ENCODE measurements at places on chromosomes 12 and 14.

DNA sequence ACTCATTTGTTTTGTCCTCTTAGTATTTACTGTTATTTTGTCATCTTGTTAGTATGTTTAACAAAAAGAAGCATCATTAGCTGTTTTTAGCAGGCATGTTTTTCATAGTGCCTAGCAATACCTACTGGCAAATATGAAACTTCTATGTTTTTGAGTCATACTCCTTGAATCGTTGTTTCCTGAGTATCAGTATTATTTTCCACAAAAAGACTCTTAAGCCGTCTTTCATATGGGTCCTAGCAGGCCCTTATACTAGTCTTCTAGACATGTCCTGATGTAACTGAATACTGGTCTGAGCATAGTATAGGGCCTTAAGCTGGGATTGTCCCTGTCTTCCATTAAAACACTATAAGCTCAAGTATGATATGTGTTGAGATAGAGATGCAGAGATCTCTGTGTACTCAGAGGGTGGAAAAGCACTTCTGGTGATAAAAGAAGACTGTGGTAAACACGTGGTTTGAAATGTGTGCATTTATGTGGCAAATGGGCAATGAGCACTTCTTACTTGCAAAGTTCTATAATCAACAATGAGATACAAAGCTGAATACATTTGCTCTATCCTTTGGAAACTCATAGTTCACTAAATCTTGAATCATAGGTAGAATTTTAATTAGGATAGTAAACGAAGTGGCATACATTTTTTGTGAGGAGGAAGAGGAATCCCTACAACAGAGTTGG lies 348.8 kb downstream of the PDZRN4 start:
- DNase-seq: no peak

DNA sequence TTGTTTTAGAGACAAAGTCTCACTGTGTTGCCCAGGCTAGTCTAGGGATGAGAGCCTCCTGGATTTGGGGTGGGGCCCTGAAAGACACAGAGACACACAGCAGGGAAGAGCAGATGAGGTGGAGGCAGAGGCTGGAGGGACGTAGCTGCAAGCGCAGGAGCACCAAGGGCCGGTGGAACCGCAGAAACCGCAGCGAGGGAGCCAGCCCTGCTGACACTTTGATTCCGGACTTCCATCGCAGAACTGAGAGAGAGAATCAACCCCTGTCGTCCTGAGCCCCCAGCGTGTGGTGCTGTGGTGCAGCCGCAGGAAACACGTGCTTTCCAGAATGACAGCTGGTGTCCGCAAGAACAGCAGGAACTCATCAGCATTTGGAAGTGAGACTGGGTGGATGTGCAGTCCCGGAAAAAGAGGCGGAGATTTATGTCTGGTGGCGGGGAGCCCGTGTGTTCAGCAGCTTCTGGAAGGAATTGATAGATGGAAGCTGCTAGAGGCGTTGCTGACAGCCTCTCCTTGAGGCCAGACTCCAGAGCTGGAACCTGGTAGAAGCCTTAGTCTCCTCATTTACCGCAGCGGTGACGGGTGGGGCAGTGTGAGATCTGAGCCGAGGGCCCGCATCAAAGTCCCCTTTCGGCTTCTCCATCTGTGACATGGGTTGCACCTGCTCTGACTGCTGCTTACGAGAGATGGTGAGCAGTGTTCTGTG lies 21.9 kb upstream of the KLC1 start:
- peak; percentile 64 for DNase-seq

GRCh38 chr14:69900603-69901002 lies 21.4 kb downstream of the SMOC1 start:
- DNase-seq: no peak

DNA sequence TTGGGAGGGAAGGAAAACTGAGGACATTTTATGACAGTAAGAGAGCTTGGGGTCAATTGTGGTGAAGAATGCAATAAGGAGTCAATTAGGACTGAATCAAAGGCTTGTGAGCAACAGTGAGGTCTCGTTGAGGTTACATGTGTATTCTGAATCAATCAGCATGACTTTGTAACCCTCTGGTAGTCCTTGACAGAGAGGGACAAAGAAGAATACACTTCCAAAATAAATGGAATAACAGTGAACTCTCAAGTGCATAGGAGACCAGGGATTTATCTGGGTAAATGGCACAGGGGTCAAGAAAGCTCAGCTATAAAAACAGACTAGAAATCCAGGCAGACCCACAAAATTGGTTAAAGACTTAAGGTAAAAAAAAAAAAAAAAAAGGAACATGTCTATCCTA lies 85.1 kb upstream of the NAV3 start:
- DNase-seq: no peak

DNA sequence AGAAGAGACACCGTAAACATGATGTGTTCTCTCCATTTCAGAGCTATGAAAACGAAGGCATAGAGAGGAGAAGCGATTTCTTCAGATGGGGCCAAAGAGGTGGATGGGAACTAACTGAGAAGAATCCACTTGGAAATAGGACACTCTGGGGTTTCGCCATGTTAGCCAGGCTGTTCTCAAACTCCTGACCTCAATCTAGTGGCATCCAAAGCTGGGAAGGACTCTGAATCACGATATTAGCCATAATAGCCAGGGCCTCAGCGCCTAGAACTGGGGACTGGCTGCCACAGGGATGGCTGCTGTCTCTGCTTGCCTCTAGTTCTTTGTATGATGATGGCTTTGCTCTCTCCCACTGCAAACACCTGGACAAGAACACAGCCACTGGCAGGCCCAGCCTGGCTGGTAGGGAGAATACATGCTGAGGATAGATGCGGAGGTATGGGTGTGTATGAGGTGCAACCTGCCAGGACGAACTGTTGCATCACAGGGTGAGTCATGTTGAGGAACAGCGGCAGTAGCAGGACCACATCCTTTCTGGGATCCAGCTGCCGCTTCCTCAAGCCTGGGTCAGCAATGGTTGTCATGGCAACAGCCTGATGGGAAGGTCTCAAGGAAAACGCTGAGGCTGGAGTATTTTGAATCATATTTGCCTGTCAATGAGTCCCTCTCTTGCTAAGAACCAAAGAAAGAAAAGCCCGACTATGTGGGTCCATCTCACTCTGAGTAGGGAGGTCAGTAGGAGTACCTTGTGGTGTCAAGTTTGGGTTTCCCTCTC lies 31.1 kb downstream of the CCDC177 start:
- no peak for DNase-seq

DNA sequence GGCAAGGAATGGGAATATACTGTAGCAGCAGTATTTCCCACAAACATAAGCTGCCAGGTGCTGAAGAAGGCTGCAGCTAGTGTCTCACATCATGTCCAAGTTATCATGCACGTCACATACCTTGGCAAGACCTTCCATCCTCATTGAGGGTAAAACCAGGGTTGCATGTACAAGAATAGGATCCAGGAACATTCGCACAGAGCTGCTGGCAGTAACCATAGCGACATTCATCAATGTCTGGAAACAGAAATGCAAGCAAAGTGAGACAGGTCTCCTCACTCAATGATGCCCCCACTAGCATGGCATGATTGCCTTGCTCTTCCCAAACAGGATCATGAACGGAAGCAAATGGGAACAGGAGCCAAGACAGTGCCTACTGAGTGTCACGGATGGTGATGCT lies 23.8 kb upstream of the TC2N start:
- DNase-seq: no peak

GRCh38 chr12:89453121-89453978 lies 71.2 kb downstream of the GALNT4 start:
- DNase-seq: no peak

- DNase-seq: no peak
These were observed 29.4 kb upstream of the PLEKHG3 start for GRCh38 chr14:64674829-64675228.

- no peak for DNase-seq
These were observed 37.2 kb downstream of the PKP2 start for GRCh38 chr12:32859389-32859788.

DNA sequence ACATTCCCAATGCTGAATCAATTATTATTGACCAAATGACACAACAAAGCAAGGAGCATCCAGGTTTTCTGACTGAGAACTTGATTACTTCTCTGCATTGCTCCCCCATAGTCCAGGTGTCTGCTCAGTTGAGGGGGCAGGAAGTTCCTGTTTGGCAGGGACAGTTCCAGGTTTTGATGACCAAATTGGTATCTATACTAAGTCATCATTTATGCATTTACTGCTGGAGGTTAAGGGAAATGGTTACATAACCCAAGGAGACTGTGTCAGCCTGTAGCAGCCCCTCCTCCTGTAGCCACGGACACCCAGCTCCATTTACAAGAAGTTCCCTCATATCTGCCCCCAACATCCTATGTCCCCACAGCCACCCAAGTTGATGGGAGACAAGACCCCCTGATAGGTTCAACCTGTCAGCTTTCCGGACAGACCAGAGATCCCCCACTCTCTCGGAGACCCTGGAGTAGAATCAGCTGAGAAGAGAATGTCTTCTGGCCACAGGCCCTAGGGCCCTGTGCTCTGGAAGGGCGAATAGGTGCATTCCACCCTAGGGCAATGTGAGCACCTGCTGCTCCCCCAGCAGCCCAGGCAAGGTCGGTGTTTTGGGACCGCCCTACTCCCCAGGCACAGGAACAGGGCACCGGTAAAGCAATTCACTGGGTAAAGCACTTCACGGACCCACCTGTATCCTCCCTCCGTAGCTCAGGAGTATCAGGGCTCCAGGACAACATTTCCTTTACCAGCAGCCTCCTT lies 23.6 kb downstream of the IRF2BPL start:
- DNase-seq: no peak

GRCh38 chr12:45130881-45131281 lies 80.0 kb upstream of the DBX2 start:
- DNase-seq: peak; percentile 72

DNA sequence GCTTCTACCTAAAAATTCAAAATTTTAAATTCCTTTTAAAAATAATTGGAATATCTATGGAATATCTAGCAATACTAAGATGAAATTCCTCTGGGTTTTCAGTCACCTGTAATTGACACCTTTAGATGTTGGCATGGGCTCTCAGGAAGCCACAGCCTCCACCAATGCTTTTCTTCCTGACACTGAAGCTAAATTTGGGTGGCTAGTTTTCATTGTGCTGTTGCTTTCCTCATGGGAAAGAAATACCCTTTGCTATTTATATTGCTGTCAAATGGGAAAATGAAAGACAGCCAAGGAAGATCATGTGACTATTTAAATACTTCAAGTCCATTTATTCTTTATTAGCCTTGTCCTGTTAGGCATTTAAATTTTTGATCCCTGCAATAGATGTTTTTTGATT lies 313.0 kb downstream of the NAV3 start:
- no peak for DNase-seq

- DNase-seq: no peak
These were observed 222.7 kb downstream of the ERC1 start for GRCh38 chr12:1213618-1214205.

DNA sequence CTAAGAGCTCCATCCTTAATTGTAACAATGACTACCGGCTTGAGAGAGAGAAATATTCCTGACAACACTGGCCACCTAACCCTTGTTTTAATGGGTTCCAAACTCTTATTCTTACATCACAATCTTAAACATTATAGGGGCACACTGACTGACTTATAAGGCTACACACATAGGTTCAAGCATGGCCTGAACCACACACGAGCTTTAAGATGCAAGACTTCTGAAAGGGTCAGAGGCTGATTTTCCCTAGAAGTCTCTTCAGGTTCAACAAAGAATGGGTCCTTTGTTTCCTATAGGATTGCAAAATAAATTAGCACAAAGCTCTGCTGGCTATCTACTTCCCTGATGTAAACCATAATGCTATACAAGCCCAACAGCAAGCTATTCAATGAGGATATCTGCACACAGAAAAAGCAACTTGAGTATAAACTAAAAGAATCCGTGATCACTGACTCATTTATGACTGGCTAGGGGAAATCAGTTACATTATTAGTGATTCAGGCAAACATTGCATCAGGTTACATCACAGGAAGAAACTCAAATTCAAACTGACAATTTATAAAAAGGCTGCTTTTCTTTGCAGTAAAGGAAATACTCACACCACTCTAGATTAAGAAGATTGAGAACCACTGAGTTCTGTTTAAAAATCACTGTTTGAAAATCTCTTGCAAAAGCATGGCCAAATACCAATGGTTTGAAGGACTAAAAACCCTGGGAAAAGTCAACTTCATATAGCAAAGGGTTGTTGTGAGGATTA lies 8.5 kb downstream of the BTG1 start:
- DNase-seq: no peak

GRCh38 chr14:75443203-75443969 lies 15.6 kb downstream of the JDP2 start:
- DNase-seq: no peak

DNA sequence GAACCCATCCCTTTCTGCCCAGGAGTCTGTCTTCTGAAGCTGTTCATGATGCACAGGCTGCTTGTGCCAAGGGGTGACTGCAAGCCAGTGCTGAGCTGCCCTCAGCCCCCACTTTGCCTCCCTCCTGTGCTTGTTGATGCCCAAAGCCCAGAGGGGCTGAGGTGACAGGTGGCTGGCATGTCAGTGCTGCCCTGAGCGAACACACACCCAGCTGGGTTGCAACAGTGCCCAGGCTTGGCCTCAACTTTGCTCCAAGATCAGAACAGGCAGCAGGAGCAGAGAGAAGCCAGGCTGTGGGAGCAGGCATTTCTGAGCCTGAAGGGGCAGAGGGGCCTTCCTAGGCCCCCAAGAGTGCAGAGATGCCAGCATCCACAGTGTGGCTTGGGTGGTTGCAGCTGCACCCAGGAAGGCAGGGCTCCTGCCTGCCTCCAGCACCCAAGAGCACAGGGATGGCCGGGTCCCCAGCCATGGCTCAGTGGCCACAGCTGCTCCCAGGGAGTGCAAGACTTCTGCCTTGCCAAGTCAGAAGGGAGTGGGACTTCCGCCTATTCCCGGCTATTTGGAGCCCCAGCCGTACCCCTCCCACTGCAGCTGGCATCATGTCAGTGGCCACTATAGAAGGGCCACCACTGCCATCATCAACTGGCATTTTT lies 83.1 kb downstream of the SLC16A7 start:
- DNase-seq: no peak

DNA sequence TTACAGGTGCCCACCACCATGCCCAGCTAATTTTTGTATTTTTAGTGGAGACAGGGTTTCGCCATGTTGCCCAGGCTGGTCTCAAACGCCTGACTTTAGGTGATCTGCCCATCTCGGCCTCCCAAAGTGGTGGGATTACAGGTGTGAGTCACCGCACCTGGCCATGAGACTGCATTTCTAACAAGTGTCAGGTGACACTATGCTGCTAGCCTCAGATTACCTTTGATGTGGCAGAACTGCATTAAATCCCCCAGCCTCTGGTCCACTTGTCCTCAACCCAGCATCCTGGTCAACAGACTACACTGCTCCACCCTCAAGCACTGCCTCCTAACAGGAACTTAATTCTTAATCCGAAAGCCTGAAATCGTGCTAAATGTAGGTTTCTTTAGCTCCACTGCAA lies 13.1 kb downstream of the LGMN start:
- DNase-seq: no peak

- DNase-seq: no peak
These were observed 411.6 kb upstream of the FBXO33 start for GRCh38 chr14:39843881-39844280.

- no peak for DNase-seq
These were observed 6.7 kb downstream of the BBS10 start for GRCh38 chr12:76341436-76342030.

GRCh38 chr12:93380480-93381121 lies 2.9 kb downstream of the NUDT4 start:
- peak; percentile 55 for DNase-seq

Measured in hematopoietic multipotent progenitor cell treated with erythropoietin and hydrocortisone succinate and interleukin-3 and kit ligand, for 8 days (in vitro differentiated cells).